ENCODE measurements at places on chromosomes 5 and 9.

GRCh38 chr9:127087836-127088235 is 34.6 kb downstream of the ANGPTL2 start:
- DNase-seq: no peak

GRCh38 chr5:6483880-6484382 is 35.3 kb downstream of the UBE2QL1 start:
- no peak for DNase-seq

DNA sequence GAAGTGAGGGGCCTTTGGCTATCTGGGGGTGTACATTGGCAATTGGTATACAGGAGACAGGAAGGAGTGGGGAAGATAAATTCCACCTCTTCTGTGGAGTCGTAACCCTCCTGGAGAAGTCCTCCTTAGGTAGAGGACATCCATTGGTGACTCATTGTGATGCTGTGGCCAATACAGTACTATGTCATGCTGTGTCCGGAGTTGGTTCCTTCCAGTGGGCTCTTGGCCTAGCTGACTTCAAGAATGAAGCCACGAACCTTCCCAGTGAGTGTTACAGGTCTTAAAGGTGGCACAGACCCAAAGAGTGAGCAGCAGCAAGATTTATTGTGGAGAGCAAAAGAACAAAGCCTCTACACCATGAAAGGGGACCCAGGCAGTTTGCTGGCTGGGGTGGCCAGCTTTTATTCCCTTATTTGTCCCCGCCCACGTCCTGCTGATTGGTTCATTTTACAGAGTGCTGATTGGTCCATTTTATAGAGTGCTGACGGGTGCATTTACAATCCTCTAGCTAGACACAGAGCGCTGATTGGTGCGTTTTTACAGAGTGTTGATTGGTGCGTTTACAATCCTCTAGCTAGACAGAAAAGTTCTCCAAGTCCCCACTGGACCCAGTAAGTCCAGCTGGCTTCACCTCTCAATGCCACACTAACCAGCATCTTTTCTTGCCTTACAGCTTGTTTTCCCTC is 37.3 kb upstream of the FBP1 start:
- no peak for DNase-seq

DNA sequence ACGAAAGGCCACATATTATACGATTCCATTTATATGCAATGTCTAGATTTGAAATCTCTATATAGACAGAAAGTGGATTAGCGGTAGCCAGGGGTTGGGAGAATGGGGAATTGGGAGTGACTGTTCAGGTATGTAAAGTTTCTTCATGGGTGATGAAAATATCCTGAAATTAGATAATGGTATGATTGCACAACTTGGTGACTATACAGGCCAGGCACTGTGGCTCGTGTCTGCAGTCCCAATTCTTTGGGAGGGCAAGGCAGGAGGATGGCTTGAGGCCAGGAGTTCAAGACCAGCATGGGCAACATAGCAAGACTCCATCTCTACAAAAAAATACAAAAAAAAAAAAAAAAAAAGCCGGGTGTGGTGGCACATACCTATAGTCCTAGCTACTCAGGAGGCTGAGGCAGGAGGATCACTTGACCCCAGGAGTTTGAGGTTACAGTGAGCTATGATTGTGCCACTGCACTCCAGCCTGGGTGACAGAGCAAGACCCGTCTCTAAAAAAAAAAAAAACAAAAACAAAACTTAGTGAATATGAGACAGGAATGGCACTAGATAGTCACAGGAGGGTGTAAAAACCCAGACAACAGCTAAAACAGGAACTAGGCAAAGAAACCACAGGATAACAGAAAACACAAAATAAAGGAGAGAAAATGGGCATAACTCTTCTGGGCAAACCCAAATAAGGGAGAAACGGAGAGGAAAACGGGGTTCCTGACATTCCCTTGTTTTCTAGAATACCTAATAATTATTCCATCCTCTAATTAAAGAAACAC is 72.1 kb upstream of the ZNF618 start:
- no peak for DNase-seq
